H7 (cell line): ENCODE measurements at places on chromosomes 12 and 14.

- no peak for DNase-seq
Observed at GRCh38 chr12:111063295-111064026, 143.1 kb upstream of the MYL2 start.

GRCh38 chr12:66549050-66549389 lies 129.9 kb downstream of the GRIP1 start:
- DNase-seq: no peak

- DNase-seq: no peak
Observed at GRCh38 chr12:87981495-87981894, 47.7 kb downstream of the C12orf50 start.

DNA sequence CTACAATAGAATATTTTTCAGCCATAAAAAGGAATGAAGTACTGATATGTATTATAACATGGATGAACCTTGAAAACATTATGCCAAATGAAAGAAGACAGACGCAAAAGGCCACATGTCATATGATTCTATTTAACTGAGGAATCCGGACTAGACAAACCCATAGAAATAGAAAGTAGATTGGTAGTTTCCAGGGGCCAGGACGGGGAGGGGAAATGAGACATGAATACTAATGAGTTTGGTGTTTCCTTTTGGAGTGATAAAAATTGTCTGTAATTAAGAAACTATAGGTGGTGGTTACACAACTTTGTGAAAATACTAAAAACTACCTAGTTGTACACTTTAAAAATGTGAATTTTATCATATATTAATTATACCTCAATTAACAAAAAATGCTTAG lies 247.6 kb downstream of the BCAT1 start:
- DNase-seq: no peak

DNA sequence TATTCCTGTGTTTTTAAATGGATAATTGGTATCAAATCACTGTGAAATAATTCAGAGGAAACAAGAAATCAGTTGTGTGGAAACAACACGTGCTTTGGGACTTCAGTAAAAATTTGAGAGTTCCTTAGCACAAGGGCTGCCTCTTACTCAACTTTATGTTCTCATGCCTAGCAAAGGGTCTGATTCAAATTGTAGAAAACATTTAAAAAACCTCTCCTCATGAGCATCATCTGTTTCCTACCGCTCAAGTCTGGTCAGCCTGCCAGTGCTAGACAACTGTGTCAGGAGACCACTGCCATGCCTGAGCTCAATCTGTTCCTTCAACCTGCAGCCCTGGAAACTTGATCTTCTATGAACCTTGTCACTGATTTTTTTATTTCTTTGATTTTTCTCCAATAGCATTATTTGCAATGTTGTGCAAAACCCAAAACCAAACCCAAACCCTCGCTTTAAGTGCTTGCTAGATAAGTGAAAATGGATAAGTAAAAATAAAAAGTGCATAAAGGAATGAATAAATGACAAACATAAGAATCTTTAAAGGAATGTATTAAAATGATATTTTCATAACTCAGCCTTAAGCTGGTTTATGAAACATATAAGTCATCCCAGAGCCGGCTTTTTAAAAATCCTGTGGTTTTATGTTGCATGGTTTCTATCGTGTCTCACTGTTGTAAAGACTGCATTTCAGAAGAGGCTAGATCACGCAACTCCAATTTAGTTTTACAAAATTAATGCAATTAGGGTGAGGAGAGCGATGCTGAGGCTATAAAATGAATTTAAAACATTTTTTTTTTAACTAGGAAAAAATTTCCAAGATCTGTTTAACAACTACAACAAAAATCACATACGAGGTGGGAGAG lies 361.2 kb upstream of the PDE3A start:
- DNase-seq: no peak

DNA sequence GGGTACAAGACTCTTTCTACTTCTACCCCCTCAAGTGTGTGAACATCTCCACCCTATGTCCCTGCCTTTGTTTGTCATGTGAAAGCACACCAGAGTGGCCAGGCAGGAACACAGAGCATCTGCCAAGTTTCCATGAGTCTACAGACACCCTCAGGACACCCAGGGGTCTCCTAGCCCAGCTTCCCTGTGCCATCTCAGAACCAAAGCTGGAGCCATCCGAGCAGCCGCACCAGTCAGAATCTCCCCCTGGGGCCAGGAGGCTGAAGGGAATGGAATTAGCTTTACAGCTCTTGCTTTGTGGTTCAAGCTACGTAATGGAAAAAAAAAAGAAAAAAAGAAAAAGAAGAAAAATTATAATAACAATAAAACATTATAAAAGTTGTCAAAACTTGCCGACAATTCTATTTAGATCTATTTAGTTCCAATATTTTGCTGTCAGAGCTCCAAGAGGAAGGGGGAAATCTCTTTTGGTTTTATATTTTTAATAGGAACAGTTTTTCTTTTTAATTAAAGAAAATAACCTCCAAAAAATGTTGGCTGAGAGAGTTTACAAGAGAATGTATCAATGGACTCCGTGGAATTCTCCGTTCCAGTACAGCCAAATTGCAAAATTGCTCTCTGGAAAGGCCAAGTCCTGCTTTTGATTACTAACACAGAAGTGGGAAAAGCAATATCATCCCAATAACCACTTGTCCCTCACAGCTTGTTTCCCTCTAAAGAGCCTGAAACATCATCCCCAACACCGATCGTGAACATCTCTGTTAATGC lies 37.1 kb downstream of the TBX5 start:
- DNase-seq: no peak

DNA sequence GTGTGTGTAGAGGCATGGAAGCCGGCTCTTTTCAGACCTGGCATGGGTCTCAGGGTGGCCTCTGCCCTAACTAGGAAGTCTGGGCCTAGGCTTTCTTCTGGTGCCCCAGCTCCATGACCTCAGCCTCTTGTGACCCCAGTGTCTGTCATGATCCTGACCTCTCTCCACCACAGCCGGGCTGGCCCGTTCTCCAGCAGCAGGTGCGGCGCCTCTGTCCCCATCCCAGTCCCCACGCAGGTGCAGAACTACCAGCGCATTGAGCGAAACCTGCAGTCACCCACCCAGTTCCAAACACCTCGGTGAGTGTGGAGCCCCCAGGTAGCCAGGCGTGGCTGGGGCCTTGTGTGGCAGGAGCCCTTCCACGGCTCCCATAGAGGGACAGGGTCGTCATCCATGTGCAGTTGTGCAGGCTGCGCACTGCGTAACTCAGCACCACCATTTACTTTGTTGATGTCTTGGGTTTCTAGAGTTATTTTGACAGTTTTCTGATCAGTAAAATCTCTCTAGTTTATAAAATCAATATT lies 14.8 kb upstream of the PUS1 start:
- no peak for DNase-seq

DNA sequence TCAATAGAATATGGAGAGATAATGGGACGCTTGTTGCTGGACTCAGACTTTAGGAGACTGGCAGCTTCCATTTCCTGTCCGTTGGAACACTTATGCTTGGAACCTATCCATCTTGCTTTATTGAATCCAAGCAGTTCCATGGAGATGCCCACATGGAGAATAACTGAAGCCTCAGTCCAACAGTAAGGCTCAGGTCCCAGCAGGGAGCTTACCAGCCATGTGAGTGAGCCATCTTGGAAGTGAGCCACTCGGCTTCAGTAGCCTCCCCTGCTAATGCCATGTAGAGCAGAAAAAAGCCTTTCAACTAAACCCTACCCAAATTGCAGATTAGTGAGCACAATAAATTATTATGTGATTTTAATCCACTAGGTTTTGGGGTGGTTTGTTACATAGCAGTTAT lies 538.8 kb upstream of the STXBP6 start:
- no peak for DNase-seq

- no peak for DNase-seq
Observed at GRCh38 chr12:104535369-104535768, 78.6 kb downstream of the CHST11 start.

DNA sequence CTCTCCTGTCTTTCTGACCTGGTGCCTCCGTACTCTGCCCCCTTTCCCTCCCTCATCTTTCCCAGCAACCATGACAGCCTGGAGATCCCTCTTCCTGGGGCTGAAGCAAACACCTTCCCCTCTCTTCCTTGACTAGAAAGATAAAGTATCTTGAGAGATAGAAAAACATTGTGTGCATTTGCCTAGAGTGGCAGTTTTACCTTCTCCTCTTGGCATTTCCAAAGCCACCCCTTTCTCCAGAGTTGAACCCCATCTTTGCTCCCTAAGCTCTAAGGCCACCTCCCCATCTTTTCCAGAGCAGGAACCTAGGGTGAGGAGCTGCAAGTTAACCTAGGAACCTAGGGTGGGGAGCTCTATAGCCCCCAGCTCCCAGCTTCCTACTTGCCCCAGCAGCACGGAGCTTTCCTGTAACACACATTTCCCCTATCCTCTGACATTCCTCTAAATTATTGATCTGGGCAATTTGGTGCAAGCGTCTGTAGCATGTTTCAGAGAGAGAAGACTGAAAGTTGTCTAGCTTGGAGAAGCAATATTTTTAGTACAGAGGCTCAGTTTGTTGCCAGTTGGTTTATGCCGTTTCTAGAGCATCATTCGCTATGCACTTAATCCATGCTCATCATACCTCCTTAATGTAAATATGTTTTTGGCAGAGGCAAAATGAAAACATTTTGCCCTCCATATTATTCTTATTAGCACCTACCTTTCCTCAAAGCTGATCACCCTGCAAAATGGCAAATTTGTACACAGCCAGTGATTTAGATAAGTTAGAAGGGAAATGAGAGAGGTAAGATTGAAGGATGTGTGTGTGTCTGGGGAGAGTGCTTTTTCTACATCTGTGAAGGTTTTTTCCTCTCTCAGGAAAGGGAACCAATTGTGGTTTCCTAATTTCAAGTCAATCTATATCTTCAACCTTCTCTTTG lies 5.4 kb upstream of the TBX3 start:
- no peak for DNase-seq

GRCh38 chr12:29131539-29131938 lies 17.5 kb upstream of the FAR2 start:
- no peak for DNase-seq

- DNase-seq: no peak
Observed at GRCh38 chr12:19194963-19195362, 65.4 kb downstream of the PLEKHA5 start.

DNA sequence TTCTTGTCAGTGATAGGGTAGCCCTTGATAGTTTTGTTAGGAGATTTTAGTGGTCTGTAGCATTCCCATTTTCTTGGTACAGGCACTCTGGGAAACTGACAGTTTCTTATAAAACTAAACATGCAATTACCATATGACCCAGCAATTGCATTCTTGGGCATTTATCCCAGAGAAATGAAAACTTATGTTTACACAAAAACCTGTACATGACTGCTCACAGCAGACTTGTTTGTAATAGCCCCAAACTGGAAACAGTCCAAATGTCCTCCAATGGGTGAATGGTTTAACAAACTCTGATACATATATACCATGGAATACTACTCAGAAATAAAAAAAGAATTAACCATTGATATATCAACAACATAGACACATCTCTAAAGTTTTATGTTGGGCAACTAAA lies 75.5 kb downstream of the BORCS5 start:
- DNase-seq: no peak

DNA sequence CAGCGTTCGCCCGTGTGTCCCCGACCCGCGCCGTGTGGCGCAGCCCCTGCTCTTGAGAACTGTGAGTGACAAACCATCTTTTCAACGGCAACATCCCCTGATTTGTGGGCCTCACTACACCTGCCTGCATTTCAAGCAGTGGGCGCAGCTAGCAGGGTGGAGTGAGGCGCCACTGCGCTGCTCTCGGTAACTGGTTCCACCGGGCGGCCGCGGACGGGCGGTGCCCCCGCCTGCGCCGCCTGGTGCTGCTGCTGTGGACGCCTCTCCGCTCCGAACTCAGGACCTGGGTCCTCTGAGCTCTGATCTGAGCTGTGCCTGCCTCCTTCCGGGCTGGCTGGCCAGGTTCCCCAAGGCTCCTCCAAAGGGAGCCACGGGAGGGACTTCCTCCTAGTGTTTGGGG lies 5.9 kb upstream of the DEGS2 start:
- DNase-seq: peak; percentile 92

DNA sequence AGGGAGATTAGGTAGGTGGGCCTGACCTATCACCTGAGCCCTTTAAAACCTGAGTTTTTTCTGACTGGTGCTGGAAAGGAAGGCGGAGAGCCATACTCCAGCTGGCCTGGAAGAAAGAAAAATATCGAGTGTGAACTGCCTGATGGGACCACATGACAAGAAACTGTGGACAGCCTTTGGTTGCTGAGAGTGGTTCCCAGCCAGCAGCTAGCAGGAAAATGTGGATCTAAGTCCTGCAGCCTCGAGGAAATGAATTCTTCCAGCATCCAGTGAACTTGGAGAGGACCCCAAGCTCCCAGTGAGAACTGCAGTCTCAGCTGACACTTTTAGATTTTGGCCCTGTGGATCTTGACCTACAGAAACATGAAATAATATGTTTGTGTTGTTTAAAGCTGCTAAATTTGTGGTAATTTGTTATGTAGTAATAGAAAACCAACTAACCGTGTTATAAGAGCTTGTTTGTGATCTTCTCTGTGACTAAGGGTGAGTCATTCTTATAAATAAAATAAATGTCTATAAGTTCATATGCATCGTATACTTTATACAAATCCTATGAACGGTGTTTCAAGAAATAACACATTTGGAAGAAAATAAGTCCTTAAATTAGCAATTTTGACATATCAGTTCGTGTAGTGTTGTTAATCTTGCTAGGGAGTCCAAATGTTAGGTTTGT lies 359.6 kb downstream of the BMP4 start:
- no peak for DNase-seq

DNA sequence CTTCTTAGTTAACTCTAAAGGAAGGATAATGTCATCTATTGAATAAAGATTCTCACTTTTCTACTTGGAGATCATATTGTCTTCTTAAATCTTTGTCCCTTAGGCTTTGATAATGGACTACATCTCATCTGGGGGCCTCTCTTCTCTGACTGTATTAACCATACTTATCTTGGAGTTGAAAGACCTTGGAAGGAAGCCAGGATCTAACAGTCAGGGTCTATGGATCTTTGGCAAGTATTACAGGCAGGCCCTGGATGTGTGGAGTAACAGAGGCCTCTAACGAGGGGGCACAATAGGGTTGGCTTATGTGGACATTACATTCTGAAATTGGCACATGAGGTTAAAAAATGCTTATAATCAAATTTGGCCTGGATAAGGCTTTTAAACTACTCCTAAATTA lies 513.8 kb downstream of the NRXN3 start:
- DNase-seq: no peak

DNA sequence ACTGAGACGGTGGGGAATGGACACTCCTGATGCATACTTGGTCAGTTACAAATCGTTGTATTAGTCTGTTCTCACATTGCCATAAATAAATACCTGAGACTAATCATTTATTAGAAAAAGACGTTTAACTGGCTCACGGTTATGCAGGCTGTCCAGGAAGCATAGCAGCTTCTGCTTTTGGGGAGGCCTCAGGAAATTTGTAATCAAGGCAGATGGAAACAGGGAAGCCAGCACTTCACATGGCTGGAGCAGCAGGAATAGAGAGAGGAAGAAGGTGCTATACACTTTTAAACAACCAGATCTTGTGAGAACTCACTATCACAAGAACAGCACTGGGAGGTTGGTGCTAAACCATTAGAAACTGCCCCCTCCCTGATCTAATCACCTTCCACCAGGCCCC lies 418.2 kb downstream of the FLRT2 start:
- DNase-seq: no peak

GRCh38 chr14:98477935-98478334 lies 794.1 kb downstream of the BCL11B start:
- DNase-seq: no peak
